ENCODE measurements at places on chromosomes 7 and 10.

DNA sequence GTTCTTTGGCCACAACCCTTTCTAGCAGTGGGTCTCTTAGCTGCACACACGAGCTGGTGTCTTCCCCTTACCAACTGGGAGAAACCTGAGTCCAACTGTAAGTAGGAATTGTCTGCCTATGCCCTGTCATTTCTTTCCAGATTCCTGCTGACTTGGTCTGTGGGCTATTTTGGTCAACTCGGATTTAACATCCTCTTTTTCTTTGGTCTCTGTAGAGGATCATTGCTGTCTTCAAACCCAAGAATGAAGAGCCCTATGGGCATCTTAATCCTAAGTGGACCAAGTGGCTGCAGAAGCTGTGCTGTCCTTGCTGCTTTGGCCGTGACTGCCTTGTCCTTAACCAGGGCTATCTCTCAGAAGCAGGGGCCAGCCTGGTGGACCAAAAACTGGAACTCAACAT is 10.3 kb downstream of the PI4K2A start:
- no peak for DNase-seq

DNA sequence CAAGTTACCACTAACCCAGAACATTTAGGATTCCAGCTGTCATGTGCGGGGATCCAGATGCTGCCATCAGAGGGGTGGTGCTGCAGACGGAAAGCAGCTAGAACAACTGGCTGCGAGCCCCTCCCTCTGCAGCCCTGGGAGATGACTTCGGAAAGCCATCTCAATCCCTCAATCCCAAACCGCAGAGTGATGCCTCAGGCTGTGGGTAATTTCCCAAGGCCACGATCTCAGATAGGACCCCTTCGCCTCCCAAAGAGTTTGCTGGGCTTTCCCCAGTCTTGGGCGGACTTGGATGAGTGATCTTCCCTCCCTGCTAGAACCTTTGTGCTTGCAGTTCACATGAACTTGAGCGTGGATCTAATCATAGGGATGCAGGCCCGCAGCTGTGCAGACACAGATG is 71.3 kb upstream of the EN2 start:
- no peak for DNase-seq

- no peak for DNase-seq
Measured at GRCh38 chr10:51270936-51271530, 196.7 kb downstream of the PRKG1 start.

DNA sequence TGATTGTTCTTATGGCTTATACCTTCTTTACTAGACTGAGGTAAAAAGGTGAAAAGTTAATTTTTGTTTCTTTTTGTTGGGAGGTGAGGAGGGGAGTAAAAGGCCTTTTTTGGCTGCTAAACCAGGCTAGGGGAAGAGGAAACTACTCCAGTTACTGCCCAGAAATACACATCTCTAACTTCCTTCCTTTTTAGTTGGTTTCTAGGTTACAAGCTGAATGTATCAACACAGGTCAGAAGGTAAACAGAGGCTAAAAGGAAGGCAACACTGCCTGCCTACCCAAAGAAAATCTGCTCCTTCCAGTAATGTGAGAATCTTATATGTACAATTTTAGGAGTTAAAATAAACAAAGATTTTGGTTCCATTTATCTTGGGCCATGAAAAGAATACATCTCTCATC is 140.4 kb downstream of the NRBF2 start:
- DNase-seq = no peak

DNA sequence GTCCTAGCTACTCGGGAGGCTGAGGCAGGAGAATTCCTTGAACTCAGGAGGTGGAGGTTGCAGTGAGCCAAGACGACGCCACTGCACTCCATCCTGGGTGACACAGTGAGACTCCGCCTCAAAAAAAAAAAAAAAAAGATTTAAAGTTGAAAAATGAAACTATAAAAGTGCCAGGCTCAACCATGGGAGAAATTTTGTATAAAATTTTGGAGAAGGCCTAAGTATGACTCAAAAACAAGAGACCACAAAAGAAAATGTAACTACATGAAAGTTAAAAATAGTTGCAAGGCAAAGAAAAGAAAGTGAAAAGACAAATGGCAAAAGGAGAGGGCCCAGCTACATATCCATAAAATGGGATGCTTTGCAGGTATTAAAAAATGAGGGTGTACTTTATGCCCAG is 104.1 kb downstream of the ARHGAP22 start:
- no peak for DNase-seq

GRCh38 chr10:132498562-132499366 is 38.8 kb upstream of the INPP5A start:
- DNase-seq = no peak
